ENCODE measurements at places on chromosomes 11 and 22.

DNA sequence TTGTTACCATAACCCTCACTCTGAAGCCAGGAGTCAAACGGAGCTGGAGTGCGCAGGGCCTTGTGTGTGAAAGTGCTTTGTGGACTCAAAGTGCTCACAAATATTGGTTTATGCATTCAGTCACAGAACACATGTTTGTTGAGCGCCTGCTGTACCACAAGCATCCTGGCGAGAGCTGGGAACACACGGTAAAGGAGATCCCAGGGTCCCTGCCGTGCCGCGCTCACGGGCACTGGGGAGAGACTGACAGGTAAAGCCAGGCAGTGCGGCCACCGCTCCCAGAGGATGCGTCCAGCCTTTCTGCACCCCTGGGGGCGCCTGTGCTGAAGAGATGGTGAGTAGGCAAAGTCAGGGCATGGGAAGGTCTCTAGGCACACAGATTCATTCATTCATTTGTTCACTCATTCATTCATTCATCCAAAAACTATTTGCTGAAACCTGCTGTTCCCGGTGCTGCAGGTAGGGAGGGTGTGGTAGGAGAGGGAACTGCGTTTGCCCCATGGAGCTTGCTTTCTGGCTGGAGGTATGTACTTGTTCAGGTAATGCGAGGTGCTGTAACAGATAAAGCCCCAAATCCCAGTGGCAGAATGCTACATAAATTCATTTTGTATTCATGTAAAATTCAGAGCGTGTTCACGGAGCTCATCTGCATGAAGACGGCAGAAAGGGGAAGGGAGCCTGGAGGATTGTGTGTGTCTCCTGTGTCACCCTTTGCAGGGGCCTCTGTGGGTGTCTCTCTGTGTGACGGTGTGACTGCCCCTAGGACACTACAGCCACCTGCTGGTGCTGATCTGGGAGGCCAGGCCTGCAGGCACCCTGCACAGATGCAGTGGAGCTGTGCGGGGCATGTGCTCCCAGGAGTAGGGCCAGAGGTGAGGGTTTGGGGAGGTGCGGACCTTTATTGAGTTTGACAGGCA, 167.0 kb upstream of the B3GAT1 start:
- no peak for DNase-seq

DNA sequence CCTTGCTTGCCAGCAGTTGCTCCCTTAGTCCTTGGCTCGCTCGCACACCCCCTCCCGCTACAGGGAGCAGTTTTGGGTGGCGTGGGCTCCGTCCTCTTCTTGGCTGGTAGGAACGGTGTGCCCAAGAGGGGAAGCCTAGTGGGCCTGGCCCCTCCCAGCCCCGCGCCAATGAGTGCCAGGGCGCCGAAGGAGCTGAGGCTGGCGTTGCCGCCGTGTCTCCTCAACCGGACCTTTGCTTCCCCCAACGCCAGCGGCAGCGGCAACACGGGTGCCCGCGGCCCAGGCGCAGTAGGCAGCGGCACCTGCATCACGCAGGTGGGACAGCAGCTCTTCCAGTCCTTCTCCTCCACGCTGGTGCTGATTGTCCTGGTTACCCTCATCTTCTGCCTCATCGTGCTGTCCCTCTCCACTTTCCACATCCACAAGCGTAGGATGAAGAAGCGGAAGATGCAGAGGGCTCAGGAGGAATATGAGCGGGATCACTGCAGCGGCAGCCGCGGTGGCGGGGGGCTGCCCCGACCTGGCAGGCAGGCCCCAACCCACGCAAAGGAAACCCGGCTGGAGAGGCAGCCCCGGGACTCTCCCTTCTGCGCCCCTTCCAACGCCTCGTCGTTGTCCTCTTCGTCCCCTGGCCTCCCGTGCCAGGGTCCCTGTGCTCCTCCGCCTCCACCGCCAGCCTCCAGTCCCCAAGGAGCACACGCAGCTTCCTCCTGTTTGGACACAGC, 1.6 kb downstream of the C11orf87 start:
- DNase-seq, result no peak

DNA sequence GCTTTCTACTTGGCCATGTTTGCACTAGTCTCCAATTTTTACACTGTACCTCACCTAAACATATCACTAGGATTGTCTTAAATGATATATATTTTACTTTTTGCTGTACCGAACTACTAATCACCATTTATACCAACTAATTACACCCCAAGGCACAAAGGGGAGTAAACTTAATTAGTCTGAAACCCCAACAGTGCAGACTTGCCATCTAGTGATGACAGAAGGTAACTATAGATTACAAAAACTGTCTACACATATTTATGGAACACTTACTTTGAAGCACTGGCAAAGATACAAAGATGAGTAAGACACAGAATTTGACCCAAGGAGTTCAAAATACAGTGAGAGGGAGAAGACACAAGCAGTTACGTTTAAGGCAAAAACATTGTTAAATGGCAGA, 139.7 kb downstream of the CNTN5 start:
- DNase-seq, result no peak

- no peak for DNase-seq
These were observed 40.4 kb downstream of the FLI1 start for GRCh38 chr11:128734103-128734831.

DNA sequence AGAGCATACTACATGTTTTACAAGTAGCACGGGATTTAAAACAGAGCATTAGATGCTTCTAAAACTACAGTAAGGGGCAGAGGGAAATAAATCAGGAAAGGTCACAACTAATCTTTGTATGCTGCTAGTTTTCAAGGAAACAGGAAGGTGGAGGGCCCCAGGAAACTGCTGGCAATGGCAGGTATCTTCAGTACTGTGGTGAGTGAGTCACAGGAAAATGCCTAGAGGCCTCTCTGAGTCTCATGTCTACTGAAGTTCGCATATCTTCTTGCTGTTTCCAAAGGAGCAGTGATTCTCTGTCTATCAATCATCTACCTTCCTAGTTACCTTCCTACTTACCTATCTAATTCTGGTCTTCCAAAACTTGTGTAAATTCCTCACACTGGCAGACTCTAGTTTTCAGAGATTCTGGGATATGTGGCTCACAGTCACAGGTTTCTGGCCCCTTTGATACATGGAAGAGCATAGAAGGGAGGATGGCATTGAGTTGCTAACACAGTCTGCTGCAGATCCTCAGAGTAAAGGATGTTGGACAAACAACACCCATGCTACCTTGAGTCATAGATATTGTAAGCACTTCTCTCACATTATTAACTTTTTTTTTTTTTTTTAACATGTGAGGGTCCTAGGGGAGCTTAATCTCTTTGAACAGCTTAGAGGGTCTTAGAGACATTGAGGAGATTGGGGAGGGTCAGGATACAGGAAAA, 58.8 kb upstream of the SYN3 start:
- no peak for DNase-seq

Measured in NCI-H1092 (cell line).